ENCODE measurements at places on chromosomes 11 and 22. TPM values are rescaled to one million over a fixed set of nuclear protein-coding genes. Genes with fewer than 3 reads are reported as not detected.
A peak's percentile ranks its signal among the peaks of the same experiment; 100 is the strongest.

DNA sequence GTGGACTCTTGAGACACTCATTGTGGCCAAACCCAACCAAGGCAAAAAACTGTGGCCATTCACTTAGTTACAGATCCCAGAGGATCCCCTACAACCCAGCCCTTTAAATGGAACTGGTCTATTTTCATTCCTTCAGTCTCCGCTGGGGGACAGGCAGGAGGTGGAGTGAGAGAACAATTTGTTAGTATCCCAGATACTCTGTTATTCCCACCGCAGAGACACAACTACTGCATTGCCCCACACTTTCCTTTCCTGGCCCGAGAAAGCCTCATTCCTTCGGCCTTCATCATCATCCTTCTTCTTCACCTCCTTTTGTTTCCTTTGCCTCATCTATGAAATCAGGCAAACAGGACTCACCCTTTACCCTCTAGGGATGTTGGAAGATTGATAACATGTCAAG lies 191.1 kb downstream of the NTM start:
- DNase-seq = no peak

GRCh38 chr11:134469627-134470026 lies 57.6 kb upstream of the B3GAT1 start:
- no peak for DNase-seq

GRCh38 chr11:128437136-128437535 lies 150.2 kb downstream of the ETS1 start:
- peak; percentile 41 for DNase-seq

- no peak for DNase-seq
Measured at GRCh38 chr11:116928102-116928777, 90.8 kb upstream of the APOA1 start.

- no peak for DNase-seq
Measured at GRCh38 chr11:99432677-99433076, 411.9 kb downstream of the CNTN5 start.

DNA sequence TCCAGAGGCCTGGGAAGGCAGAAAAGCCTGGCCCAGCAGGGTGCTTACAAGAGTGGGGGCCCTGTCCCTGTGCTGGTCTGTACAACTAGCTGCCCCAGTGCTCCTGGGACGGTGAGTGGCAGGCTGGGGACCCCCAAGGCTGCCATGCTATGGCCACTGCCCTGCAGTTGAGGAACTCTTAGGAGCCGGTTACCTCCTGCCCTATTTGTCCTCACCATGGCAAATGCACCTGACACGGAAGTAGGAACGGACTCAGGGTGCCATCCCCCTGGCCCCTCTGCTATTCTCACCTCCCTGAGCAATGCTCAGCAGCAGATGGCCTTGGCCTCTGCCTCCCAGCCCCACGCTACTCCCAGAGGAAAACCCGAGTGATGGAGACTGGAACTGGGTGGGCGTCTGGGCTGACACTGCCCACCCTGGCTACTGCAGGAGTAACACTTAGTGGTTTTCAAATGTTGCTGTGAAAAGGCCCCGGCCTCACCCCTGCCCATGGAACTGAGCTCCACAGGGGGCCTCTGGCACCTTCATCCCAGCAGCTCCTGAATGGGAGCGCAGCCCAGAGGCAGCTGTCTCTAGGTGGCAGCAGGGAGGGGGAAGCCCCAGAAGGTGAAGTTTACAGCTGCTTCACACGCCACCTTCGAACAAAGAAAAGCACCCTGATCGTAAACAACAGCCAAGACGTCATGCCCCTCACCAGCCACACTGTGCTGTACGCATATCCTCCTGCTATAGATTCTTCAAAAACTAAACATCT lies 105.3 kb downstream of the CTTN start:
- no peak for DNase-seq

GRCh38 chr11:134794192-134794591 lies 382.1 kb upstream of the B3GAT1 start:
- no peak for DNase-seq

Gene KCNC1
- 0.60 TPM for polyA plus RNA-seq

Gene FADS1
- 410 TPM for polyA plus RNA-seq

Gene GAB4
- not detected for polyA plus RNA-seq
